ENCODE measurements at places on chromosomes 11 and 22.

DNA sequence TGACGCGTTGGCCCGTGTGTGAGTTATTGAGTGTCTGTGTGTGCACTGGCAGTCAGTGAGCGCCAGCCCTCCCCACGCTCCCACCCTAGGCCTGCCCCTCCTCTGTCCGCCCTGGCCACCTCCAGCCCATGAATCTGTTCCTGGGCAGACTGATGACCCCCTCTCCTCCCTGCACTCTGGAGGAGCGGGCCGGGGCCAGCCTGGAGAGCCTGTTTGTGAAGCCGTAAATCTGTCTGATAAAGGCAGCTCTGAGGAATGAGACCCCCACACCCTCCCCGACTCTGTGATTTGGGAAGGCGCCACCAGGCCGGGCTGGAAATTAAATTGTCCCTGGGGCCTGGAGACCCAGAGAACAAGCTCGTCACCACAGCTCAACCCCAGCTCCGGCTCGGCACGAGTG lies 8.6 kb downstream of the TSSC4 start:
- no peak for DNase-seq

GRCh38 chr11:120564573-120565311 lies 53.2 kb downstream of the GRIK4 start:
- DNase-seq = peak; percentile 67

DNA sequence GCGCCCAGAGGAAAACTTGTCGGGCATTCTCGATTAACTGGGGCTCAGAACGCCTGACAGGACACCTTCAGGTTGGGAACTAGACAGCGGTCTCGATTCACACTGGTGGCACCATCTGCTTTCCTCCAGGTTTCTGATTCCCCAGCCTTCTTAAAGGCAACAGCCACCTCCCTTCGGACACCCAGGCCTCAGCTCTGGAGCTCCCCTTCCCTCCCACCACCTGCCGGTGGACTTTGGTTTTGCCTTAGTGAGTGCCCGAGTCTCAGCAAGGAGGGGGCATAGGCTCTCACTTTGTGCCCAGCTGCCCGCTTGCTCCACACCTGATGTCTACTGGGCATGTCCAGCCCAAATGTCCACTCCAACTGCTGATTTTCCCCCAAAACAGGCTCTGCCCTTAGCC lies 110.4 kb upstream of the PARVA start:
- DNase-seq = no peak

- no peak for DNase-seq
Observed at GRCh38 chr11:66858186-66858938, 1.5 kb downstream of the LRFN4 start.

DNA sequence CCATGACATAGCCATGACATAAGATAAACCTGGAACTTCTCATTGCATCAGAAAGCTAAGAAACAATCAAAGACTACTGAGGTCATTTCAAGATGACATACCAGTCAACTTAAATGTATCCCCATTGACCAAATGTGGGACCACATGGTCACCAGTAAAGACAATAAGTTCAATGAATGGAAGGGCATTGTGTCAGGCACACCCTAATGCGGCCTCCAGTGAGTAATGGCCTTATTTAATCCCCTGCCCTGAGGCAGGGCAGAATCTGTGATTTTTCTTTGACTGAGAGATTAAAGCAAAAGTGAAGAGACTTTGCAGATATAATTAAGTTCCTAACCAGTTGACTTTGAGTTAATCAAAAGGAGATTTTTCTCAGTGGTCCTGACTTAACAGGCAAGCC lies 17.3 kb upstream of the SYT8 start:
- DNase-seq = no peak

DNA sequence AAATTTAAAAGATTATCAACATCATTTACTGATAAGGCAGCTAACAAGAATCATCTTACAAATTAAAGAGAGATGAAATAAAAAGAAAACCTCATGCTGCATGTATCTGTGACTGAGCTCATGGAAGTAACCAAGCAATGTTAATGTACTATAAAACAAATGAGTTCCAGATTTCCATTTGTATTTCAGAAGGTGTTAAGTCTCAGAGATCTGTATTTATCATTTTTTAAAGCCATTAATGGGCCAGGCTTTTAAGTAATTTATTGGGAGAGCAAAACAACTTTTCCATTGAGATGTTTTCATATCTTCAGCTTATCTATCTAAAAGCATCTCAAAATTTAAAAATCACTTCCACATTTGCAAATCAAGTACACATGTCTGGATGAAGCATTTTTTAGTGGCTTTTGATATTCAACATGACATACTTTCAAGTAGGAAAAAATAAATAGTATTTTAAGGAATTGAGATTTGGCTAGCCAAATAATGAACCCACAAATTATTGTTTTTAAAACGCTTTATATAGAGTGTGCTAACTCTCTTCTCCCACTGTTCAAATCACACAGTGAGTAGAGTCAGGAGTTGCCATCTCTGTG lies 17.9 kb upstream of the BBOX1 start:
- no peak for DNase-seq

GRCh38 chr11:118448294-118448693 lies 12.0 kb downstream of the KMT2A start:
- DNase-seq = no peak

- DNase-seq = no peak
Observed at GRCh38 chr11:70603114-70603755, 204.9 kb downstream of the CTTN start.

- DNase-seq = no peak
Observed at GRCh38 chr11:17932472-17932871, 80.4 kb downstream of the SERGEF start.

DNA sequence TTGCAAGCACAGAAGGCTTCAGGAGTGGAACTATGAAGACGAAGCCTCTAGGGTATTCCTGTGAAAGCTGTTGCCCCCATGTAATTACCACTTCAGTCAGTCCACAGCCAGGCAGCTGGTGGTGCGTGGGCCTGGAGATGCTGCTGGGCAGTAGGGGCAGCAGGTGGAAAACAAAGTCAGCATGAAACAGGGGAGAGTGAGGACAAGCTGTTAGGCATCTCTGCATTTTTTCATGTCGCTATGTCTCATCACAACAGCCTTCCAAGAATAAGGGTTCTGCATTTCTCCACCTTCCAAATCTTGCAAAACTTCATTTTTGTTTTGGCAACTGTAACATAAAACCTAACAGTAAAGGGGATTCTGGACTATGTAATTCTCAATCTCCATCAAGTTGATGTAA lies 757.5 kb downstream of the NELL1 start:
- no peak for DNase-seq

DNA sequence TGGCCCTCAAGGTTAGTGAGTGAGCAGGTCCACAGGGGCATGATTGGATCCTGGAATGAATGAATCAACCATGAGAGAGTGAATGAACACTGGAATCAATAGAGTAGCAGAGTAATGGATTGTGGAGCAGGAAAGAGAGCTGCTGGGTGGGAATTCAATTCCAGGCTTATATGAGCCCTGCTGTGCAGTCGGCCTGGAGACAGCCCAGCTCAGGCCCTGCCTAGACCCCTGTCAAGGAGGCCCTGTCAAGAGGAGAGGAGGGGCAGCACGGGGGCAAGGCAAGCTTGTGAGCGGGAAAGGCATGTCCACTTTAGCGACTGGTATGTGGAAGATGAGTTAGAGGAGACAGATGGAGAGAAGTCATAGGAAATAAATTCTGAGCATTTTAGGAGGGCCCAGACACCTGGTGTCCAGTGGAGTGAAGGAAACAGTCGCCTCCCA lies 1.3 kb upstream of the FOLR1 start:
- no peak for DNase-seq

DNA sequence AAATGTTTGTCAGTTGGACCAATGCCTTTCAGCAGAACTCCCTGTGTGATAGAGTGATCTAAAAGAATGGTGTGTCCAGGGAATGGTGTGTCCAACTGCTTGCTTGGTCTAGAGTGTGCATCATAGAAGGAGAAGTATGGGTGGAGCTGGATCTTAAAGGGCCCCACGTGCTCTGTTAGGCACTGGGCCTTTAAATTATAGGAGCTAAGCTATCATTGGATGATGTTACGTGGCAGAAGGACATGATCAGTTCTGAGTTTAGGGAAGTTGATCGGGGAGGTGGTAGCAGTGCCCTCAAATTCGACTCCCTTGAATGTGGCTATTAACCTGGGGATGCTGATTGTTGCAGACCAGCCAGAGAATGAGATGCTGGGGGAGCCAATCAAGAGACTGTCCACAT lies 16.4 kb downstream of the STX3 start:
- no peak for DNase-seq

DNA sequence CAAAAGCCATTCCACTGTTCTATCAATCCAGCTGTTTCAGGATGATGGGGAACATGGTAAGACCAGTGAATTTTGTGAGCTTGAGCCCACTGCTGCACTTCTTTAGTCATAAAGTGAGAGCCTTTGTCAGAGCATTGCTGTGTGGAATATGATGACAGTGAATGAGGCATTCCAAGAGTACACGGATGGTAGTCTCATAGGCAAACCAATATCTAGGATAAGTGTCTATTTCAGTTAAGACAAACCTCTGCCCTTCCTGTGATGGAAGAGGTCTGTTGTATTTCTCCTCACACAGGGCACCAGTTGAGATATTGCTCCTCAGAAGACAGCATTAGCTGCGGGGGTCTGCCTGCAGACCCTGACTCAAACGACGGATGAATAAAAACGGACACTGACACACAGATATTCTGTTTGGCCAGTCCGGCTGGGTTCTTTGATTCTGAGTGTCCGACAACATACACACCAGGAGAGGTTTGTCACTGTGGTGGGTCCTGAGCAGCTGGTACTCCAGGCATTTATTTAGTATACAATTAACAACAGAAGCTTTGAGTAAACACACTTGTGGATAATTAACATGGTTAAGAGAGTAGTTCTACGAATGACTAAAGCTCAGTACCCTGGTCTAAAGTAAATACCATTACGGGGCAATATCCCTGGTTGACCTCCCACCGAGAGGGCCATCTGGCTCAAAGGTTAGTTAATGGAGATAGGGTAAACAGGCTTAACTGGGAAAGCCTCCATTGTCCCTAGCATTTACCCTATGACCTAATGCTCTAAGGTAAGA lies 121.7 kb downstream of the ZNF280B start:
- DNase-seq = no peak
